ENCODE measurements at places on chromosomes 7 and 10.

- no peak for DNase-seq
Observed at GRCh38 chr7:94047956-94048355, 43.8 kb upstream of the BET1 start.

GRCh38 chr10:3668966-3669330, 116.1 kb downstream of the KLF6 start:
- no peak for DNase-seq

GRCh38 chr7:12091231-12091630, 119.9 kb upstream of the TMEM106B start:
- DNase-seq, result no peak

- no peak for DNase-seq
Observed at GRCh38 chr10:103985726-103986125, 18.8 kb downstream of the SLK start.

- DNase-seq, result no peak
Observed at GRCh38 chr7:127831318-127832219, 179.6 kb downstream of the SND1 start.

- DNase-seq, result no peak
Observed at GRCh38 chr7:138864667-138865066, 66.7 kb upstream of the ATP6V0A4 start.

DNA sequence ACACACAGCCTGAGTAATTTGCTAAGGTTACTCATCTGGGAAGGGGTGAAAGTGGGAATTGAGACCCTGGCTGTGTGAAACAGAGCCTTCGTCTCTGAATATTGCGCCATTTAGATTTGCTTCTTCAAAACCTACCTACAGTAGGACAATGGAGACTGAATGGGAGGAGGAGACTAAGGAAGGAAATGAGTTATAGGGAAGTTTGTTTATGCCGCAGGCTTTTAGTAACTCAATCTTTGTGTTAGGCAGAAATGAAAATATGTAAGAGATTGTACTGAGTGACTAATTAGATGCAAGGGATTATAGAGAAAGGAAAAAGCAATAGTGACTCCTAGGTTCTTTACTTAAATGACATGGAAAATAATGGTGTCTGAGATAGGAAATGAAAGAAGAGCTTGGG, 80.2 kb downstream of the KCND2 start:
- DNase-seq, result no peak

DNA sequence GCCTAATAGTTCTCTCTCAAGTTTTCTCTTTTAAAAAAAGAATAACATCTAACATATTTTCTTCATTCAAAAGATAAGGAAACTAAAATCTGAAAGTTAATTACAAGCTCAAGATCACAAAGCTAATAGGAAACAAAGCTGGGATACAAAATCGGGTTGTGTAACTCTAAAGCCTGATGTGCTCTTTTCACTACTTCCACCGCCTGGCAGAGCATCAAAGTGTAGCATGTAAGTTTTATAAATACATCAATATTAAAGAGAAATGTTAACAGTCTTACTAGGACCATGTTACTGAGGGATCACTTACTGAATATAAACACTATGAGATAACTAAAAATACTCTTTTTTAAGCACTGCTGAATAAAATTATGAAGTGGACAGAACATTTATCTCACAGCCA, 97.2 kb downstream of the KMT2C start:
- DNase-seq, result no peak

GRCh38 chr10:47012214-47012613, 101.0 kb downstream of the PTPN20 start:
- no peak for DNase-seq

All from CD4-positive, alpha-beta T cell treated with Interleukin-10 for 1 hour (primary cell).